ENCODE measurements at places on chromosomes 4 and X.

GRCh38 chrX:77925764-77926163, 15.3 kb downstream of the ATP7A start:
- no peak for DNase-seq

DNA sequence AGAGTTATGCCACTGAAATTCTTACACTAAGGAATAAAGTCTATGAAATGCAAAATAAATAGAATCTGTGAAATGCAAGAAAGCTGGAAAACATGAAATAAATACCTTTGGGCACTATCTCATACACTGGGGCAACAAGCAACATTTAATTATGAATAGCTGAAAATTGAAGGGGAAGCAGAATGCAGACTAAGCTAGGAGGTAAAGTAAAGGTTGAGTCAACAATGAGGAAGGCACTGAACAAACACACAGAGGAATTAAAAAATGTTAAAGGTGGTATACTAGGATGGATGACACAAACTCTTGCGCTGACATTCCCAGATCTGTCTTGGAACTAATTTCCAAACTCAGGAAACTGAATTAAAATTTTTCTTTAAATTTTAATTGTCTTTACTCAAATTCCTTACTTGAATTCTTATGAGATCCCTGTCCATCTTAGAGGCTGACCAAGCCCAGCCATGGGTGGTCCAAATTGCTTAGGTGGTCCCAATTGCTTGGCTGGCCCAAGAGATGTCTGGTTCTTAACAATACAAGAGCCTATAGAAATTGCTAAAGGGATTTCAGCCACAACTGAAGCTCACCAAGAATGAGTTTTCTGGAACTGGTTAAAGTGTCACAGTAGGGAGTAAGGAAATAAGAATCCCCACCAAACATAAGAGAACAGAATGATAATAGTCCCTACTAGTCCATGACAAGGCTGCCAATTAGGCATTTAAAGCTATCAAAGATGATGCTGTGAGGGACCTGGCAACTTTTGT, 41.3 kb upstream of the ZCCHC13 start:
- DNase-seq: no peak

GRCh38 chr4:6926681-6927478, 17.3 kb downstream of the TBC1D14 start:
- DNase-seq: no peak

DNA sequence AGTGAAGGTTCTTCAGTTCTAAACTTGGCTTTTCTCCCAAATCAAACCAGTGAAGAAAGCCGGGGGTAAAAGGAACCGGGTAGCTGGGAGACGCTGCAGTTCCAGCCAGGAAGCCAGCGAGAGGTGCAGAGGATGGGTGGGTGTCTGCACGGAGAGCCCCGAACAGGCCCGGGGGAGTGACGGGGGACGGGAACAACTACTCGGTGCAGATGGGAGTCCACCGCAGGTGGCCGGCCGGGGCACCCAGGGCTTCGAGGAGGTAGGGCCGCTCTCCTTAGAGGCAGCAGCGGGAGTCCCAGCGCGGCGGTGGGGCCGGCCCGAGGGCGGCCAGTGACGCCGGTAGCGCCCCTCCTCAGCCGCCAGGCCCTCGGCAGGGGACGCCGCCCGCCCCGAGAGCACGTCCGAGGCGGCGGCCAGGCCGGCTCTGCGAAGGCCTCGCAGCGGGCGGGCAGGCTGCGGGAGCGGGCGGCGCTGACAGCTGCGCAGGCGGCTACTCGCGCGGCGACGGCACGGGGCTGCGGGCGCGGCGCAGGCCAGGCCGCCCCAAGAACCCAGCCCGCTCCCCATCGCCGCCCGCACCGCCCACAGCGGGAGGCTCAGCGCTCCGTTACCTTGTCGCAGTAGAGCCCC, 449 bp downstream of the FBXL5 start:
- DNase-seq: peak; percentile 68

DNA sequence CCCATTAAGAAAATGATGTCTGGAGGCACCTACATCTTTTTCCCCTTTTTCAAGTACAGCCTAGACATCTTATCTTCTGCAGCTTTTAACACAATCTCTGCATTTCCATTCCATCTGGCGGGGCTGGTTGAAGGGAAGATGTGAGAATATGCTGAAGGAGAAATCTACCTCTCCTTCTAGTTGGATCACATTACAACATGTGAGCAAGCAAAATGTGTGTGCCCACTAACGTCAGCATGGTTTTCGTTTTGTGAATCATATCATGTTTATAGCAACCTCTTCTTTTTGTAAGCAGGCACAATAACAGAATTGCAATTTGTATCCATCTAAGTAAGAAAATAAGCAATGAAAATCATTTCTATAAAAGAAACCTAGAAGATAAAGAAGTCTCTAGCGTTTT, 28.9 kb upstream of the MID1 start:
- DNase-seq: no peak

- no peak for DNase-seq
Observed at GRCh38 chrX:101220662-101221260, 1.2 kb downstream of the DRP2 start.

DNA sequence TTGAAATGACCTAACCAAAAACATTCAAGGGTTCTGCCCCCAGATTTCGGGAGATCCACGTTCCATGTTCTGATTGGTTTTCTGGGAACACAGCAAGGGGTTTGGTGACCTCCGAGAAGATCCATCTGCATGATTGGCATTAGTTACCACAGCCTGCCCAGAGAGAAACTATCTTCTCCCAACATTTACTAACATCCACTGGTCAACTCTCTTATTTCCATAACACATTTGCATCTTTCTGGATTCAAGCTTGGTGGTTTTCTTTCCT, 15.6 kb downstream of the SHOX start:
- DNase-seq: no peak

DNA sequence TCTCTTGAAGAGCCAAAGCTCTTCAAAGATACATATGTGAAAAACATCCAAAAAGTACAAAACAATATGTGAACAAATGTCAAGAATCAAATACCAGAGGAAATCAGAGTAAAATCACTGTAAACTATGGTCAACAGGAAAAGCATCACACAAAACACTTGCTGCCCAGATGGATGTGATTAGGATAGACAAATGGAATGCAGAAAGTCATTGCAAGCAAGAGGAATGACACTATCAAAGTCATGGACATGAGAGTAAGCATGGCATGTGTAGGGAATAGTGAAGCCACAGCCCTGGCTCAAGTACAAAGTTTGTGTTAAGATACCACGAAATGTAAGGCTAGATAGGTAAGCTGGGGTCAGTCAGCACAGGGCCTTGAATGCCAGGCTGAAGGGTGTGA, 37.7 kb downstream of the CLDN2 start:
- no peak for DNase-seq

GRCh38 chr4:148444296-148445070, 2.3 kb upstream of the NR3C2 start:
- DNase-seq: peak; percentile 27

- DNase-seq: no peak
Observed at GRCh38 chr4:106679063-106679462, 310.5 kb upstream of the GIMD1 start.

DNA sequence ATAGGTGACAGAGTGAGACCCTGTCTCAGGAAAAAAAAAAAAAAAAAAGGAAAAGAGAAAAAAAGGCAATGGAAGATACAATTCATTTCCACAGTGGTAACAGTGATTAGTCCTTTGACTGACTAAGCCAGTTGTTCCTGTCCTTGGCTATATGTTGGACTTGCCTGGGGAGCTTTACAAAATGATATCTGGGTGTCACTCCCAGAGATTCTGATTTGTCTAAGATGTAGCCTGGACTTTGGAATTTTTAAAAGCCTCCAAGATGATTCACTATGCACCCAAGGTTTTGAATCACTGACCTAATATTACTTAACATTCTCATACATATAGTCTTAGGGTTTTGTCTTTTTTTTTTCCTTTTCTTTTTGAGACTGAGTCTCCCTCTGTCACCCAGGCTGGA, 16.9 kb downstream of the HELQ start:
- DNase-seq: no peak

DNA sequence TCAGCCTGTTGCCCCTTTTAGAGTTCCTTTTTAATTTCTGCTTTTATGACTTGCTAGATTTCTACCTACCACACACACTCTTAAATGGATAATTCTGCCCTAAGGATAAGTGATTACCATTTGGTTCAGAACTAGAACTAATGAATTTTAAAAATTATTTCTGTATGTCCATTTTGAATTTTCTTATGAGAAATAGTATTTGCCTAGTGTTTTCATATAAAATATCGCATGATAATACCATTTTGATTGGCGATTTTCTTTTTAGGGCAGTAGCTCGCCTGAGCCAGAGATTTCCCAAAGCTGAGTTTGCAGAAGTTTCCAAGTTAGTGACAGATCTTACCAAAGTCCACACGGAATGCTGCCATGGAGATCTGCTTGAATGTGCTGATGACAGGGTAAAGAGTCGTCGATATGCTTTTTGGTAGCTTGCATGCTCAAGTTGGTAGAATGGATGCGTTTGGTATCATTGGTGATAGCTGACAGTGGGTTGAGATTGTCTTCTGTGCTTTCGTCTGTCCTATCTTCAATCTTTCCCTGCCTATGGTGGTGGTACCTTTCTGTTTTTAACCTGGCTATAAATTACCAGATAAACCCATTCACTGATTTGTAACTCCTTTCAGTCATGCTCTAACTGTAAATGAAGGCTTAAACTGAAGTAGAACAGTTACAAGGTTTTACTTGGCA, 7.8 kb downstream of the ALB start:
- no peak for DNase-seq

DNA sequence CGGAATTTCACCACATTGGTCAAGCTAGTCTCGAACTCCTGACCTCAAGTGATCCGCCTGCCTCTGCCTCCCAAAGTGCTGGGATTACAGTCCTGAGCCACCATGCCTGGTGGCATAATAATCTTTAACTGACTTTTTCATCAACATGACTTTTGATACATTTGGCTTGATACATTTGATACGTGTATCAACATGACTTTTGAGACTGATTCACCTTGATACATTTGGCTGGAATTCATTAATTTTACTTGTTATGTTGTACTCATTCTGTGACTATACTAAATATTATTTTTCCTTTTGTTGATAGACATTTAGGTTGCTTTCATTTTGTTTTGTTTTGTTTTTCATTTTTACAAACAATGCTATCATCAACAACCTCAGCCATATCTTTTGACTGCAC, 6.3 kb downstream of the TMEM154 start:
- DNase-seq: no peak

DNA sequence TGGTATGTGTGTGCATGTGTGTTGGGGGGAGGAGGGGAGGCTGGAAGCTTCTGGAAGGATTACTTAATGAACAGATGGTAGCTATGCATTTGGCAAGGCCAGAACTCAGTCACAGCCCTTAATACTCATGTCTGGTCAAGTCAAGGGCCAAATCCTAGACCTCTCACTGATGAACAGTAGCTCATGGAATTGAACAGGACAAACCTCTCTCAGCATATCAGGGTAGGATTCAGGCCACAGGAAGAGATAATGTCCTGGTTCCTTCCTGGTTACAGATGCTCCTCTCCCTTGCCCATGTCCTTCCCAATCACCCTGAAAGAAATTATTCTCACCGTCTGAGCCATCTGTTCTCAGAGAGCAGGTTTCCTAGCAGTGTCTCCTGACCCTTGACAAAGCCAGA, 165.7 kb downstream of the SOWAHB start:
- DNase-seq: no peak

DNA sequence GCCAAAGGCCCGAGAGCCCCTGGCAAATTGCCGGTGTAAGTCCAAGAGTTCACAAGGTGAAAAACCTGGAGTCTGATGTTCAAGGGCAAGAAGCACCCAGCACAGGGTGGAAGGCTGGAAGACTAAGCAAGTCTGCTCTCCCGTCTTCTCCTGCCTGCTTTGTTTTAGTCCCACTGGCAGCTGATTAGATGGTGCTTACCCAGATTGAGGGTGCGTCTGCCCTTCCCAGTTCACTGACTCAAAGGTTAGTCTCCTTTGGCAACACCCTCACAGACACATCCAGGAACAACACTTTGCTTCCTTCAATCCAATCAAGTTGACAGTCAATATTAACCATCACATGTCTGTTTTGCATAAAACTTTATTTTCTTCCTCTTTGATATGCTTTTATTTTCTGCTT, 157.4 kb downstream of the HS3ST1 start:
- no peak for DNase-seq

GRCh38 chr4:82624819-82625218, 63.0 kb upstream of the TMEM150C start:
- DNase-seq: peak; percentile 21

- no peak for DNase-seq
Observed at GRCh38 chrX:55593756-55594257, 29.4 kb upstream of the FOXR2 start.

GRCh38 chrX:111505783-111506182, 5.7 kb upstream of the SERTM2 start:
- no peak for DNase-seq

DNA sequence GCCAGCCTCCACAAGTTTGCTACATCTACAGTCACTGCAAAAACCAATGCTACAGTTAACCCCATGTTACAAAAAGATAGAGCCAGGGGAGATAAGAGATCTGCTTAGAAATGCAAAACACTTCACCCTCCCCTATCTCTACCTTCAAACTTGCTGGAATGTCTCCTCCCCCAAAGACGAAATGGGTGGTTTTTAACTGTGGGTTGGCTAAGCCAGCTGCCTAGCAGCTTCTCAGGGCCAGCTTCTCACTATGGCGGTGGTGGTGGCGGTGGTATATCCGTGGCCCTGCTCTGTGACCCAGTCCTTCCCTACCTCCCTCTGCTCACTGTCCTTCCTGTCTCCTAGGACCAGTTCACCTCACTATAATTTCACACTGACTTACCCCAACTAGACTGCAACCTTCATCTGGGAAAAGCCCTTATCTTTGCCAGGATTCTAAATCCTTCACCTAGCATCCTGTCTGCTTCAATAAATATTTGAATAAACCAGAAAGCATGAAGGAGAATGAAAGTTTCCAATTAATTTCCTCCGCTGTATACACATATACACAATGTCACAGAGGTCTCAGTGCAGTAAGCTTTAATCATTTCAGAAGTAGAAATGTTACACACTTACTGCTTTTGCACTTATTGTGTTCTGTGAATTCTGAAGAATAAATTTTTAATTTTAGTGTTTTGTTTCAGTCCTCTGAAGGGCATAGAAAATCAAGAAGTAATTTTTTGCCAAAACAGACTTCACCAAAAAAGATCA, 46.3 kb downstream of the SH3KBP1 start:
- no peak for DNase-seq

DNA sequence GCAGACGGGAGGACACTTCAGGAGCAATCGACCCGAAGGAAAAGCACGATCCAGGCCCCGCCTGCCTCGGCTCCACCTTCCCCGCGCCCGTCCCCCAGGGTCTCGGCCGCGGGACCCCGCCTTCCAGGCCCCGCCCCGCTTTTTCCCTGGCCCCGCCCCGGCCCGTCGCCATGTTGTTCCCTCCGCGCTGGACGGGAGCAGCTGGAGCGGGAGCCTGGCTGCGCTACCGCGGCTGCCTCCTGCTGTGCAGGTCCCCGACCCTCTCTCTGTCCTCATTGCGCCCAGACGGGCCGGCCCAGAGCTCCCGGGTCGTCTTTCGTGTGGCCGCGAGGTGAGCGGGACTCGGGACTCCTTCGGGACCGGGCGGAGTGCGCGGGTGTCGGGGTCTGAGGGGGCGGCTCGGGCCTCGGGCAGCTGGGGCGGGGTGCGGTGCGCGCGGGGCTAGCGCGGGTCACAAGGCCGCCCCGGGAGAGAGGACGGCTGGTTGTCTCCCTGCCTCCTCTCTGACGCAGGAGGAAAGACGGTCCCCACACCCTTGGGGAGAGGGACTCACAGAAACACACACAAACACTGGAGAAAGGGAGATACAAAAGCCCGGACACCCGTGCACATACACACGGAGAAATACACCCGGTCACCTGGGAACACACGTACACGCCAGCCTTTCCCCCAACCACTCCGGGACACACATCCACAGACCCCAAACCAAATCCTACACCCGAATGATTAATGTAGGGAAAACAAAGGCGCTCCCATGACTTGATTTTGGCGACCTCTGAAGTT, at the start of gene RAB9A:
Gene RAB9A, plus strand, starts transcription at position 171 of the 783 bp plus-strand sequence. CDS start 19,619 bp downstream, outside the sequence.
- DNase-seq: peak; percentile 78

All from putamen (tissue), 1 donor.